ENCODE measurements at places on chromosomes 7 and 10.

- DNase-seq: no peak
Measured at GRCh38 chr7:112743811-112744210, 46.4 kb downstream of the TMEM168 start.

DNA sequence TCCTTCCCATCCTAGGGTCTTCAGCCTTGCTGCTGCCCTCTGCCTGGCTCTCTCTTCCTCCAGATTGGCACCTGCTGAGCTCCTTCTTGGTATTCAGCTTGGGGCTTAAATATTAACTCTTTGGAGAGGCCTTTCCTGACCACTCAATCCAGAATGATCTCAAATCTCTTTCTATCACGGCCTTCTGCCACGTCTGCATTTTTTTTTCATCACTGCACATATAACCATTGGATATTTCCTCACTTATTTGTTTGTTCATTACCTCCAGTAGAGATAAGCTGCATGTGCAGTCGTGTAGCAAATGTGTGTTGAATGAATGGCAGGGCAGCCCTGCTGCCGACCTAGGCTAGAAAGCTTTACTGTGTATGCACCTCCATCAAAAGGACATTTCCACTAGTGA, 51.6 kb upstream of the MPP7 start:
- DNase-seq: no peak

DNA sequence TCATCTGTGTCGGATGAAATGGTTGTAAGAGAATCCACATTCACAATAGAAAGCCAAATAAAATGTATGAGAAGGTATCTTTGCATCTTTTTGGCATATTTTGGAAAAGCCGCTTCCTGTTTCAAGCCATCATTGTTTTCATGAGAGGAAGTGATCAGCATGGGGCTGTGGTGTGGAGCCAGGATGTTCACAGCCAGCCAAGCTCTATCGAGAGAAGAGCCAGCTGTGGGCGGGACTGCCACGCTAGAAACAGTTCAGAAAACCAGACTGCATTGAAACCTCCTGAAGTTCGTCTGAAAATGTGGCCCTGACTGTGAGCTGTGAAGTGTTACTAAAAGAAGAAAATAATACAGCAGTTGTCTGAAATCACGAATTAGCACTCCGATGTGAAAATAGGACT, 21.2 kb upstream of the NPS start:
- DNase-seq: no peak

DNA sequence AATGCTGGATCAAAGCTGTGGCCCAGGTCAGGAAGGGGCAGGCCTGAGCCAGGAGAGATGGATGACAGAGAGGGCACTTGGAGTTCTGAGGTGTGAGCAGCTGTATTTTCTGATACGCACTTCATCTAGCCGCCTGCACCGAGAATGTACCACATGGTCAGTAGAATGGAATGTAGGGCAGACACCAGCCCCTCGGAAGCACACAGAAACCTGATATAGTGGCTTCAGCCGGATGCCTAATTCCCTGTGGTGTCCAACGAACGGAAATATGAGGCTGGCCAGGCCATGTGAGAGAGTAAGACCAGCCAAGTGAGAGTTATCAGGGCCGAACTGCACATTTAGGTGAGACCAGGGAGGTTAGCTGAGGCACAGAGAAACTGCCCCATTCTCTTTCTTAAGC, 46.7 kb upstream of the PLCE1 start:
- DNase-seq: no peak

- no peak for DNase-seq
Measured at GRCh38 chr7:15131661-15132060, 229.1 kb upstream of the DGKB start.

- no peak for DNase-seq
Measured at GRCh38 chr7:7122701-7123281, 59.6 kb upstream of the C1GALT1 start.

DNA sequence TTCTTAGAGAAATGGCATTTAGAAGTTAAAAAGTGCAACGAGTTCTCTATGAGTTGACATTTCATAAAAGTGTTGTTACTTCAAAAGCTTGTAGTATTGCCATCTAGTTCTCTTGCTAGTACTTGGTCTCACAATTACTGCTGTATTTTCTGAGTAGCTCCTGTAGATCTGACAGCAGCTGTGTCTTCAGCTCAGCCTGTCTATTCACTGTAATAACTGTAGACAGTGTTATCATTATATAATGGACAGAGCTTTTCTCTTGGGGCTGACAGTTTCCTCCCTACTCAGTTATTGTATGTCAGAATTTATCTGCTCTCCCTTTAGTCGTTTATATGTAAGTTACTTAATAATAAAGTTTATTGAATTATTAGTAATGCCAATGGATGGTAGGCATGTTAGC, 388.7 kb upstream of the VSTM2A start:
- DNase-seq: no peak

GRCh38 chr10:43648095-43648397, 635 bp downstream of the ZNF32 start:
- DNase-seq: no peak

DNA sequence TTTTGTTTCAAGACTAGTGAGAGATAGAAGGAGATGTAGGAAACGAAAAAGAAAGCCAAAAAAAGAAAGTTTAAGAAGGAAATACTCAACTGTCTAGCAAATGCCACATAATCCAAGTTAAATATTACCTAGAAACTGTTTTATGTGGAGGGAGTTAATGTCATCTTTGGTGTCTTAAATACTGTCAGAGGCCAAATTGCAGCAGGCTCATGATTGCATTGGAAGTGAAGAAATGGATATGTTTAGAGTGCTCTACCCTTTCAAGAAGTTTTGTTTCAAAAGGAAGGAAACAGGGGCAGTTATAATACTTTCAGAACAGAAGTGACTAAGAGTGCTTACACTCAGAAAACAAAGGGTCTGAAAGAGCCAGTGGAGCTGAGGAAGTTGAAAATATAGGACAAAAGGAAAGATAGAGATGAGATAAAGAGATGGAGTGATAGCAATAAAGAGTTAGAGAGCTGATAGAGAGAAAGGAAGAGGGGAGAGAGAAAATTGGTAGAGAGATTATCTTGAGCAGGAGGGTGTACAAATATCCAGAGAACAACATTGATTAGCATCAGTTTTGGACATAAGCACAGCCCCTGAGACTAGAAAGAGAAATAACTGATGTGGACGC, 28.0 kb upstream of the GNAI1 start:
- no peak for DNase-seq

DNA sequence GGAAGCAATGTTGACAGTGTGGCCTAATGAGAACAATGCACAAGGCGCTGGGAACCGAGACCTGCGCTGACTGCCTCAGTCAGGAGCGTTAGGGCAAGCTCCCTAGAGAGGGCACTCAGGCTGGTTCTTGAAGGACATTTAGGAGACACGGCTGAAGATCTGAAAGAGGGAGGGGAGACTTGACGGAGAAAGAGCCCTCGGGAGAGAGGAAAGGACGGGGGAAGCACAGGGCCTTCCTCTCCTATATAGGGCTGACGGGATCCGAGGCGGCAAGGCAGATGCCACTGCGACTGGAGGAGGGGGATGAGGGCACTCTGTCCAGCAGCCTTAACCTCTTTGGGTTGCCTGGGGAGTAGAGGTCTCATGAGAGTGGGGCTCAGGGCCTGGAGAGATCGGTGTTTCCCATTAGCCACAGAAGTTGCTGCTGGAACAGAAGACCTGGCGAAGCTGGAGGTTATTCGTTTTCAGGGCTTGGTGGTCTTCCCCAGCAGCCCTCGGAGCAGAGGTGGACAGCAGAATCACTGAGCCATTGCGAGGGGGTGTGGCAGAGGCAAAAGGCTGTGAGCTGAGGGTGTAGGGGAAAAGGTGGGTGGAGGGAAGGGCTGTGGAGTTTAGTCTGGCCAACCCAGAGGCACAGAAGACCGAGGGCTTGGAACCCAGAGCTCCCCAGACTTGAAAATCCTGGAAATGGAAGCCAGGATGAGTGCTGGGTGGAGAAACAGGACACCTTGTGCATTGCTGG, 36.0 kb downstream of the CLEC2L start:
- no peak for DNase-seq

GRCh38 chr10:120963594-120964220, 112.5 kb downstream of the WDR11 start:
- DNase-seq: no peak

DNA sequence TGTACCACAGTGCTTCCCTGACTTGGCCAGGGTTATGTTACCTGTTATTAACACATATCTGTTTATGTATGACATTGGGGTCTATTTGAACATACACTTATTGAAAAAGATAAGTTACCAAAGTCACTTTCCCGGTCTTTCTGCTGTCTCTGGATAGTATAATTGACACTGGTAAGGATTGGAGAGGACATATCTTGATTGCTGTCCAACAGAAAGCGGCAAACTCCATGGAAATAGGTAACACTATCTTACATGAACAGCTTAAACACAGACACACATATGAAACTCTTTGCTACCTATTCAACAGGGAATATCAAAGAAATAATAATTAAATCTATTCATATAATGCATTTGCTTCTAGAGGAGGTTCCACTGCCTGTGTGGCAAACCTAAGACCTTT, 282.5 kb upstream of the AOAH start:
- DNase-seq: no peak

DNA sequence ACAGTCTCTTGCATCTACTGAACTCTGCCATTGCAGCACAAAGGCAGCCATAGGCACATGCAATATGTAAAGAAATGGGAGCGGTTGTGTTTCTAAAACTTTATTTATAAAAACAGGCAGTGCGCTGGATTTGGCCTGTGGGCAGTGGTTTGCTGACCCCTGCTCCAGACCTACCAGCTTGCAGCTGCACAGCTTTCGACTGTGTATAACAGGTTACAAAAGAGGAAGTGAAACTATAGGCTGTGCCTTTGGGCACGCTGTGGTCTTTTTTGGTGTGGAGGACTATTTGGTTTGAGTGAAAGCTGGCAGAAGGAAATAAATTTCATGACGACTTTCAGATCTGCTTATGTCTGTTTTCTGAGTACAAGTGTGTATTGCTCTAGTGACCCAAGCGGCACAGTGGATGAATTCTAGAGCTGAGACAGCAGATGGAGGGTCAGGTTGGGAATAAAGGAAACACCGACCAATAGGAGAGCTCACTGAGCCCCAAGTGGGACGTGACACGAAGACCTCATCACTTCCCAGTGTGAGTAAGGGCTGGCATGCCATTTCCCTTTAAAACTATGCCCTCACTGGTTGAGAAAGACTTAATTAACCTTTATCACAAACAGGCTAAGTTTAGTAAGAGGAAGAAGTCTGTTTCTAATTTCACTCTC, 152.7 kb downstream of the ANK3 start:
- DNase-seq: no peak

GRCh38 chr10:127548022-127548421, 1.1 kb upstream of the NPS start:
- no peak for DNase-seq

DNA sequence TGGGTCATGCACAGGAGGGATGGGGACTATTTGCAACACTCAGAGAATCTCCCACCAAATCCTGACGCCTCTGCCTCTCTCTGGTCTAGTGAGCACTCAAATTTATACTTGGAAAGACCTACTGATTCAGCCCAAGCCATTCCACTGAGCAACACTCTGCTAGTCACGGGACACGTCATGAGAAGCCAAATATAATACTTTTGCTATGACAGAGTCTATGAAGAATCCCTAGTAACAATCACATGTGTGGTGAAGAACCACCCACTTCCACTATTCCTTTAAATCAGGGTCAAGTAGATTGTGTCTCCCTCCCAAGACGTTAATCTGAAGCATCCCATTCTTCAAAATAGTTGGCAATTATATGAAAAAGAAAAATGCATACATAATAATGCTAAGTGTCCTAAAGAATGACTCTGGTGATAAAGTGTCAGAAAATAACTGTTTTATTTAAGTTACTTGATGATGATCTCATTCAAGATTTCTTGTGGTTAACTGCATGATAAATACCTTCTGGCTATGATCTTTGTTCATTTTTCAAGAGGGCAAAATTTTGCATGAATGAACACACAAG, 28.5 kb downstream of the CHCHD3 start:
- no peak for DNase-seq

DNA sequence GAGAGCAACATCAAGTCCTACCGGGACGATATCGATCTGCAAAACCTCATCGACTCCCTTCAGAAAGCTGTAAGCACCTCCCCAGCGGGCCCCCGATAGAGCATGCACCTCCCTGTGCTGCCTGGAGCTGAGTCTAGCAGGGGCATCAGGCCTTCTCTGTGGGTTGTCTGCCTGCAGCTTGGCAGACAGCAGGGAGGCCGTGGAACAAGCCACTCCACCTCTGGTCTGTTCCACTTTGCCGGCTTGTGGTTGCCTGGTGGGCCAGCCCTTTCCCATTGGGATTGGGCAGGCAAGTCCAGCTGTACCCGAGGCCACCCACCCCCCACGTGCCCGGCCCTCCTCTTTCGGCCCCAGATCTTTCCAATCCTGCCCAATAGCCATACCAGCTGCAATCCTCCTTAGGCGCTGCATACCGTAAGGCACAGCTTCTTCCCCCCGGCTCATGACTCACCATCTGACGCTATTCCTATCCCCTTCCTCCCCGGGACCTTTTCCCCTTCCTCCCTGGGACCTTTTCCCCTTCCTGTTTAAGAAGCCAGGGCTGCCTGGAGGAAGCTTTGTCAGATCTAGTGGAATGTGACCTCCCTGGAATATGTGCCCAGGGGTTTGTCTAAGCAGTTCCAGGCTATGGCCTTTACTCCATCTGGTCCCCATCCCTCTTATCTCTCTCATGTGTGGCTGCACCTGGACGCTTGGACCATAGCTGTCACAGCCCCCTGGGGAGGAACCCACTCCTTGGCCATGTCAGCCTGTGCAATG, 28.1 kb upstream of the SH2D4B start:
- no peak for DNase-seq

GRCh38 chr10:81730891-81731290, 144.1 kb upstream of the NRG3 start:
- no peak for DNase-seq

DNA sequence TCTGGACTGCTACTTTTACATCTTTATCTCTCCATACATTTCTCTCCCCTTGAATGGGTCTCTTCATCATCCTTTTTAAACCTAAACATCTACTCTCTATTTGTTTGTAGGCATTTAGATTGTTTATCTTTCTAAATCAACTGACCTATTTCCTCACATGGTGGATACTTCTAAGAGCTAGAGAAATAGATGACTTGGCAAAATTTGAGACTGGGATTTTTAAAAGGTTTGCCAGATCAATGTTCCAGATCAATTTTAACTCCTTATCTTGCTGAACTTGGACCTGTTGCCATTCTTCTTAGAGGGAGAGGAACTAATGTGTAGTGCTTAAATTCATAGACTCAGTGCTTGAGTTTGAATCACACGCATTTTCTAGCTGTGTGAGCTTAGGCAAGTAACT, 144.2 kb upstream of the STEAP4 start:
- no peak for DNase-seq

- DNase-seq: no peak
Measured at GRCh38 chr10:29324220-29324841, 35.5 kb downstream of the LYZL1 start.
